ENCODE measurements at places on chromosomes 6 and 20. TPM values are rescaled to one million over a fixed set of nuclear protein-coding genes. Genes with fewer than 3 reads are reported as not detected.

MRAP2 gene
- not detected for total RNA-seq

C6orf132 gene
- 6.9 TPM for total RNA-seq

EPM2A gene
- total RNA-seq = 1.9 TPM

SGK2 gene
- not detected for total RNA-seq

GSTA2 gene
- total RNA-seq = not detected

BACH2 gene
- not detected for total RNA-seq

KIF3B gene
- 24.5 TPM for total RNA-seq

RAD21L1 gene
- 0.29 TPM for total RNA-seq

TRIM10 gene
- total RNA-seq = not detected

BPIFB4 gene
- not detected for total RNA-seq

EMILIN3 gene
- under 0.01 TPM for total RNA-seq

SLC25A27 gene
- total RNA-seq = not detected

ZC3H12D gene
- total RNA-seq = not detected

NMBR gene
- total RNA-seq = not detected

All from myometrial cell (primary cell).